ENCODE measurements at places on chromosomes 4 and X.
A peak's percentile ranks its signal among the peaks of the same experiment; 100 is the strongest.

- no peak for DNase-seq
Measured at GRCh38 chrX:77719388-77719787, 66.6 kb downstream of the ATRX start.

DNA sequence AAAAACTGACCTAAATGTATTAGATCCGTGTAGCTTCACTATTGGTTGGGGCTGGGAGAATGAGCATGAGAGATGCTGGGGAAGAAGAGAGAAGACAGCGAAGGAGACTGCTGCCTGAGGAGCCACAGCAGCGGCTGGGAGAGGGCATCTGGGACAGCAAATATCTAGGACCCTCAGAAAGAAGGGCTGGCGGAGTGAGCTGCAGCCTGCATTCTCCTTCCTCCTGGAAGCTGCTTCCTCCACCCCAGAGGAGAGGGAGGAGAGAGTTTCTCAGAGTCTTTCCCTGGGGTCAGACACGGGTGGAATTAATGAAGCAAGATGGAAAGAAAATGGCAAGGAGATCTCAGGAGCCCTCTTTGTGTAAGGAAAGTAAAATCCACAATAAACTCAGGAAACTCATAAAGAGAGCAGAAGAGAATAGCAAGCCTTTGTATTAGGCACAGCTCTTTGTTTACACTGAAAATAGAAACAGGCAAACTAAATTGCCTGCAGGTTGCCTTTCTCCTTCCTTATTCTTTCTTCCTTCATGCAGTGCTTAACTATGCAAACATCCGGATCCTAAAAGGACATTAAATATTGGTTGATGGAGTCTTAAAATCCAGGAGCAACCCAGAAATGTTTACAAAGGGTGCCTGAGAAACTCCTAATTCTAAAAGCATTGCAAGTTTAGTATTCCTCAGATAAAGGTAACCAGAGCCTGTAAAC is 130.3 kb upstream of the GALNT7 start:
- DNase-seq, result no peak

- DNase-seq, result no peak
Measured at GRCh38 chr4:6177587-6178197, 22.7 kb downstream of the JAKMIP1 start.

- no peak for DNase-seq
Measured at GRCh38 chr4:153433754-153434105, 32.4 kb upstream of the TMEM131L start.

- no peak for DNase-seq
Measured at GRCh38 chr4:181507180-181507835, 735.9 kb upstream of the TENM3 start.

DNA sequence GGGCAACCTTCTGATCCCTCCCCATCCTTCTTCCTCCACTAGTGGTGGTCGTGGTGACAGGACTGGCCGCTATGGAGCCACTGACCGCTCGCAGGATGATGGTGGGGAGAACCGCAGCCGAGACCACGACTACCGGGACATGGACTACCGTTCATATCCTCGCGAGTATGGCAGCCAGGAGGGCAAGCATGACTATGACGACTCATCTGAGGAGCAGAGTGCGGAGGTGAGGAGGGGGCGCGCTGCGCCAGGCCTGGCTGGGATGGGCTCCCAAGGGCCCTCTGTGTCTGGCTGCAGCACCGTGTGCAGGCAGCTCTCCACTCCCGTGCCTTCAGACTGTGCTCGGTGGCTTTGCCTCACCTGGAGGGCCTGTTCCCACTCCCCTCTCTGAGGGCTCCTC is 24.3 kb downstream of the RBM10 start:
- DNase-seq, result no peak

DNA sequence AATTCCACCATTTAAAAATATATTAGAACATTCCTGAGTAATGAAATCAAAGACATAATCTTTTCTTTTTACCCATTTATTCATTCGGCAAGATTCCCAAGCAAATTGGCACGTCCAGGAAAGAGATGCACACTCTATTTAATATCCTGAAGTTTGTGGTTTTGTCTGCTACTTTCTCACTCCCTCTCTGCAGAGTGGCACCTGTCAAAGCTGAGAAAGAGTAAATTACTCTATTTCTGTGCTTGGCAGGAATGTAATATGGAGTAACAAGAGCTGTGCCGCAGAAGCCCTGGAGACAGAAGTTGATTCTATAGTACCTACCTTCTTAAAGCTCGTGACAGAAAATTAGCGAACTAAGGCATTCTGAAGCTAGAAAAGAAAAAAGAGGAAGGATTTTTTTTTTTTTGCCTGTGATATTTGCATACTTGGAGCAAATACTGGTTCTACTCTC is 5.5 kb downstream of the GSTCD start:
- peak; percentile 4 for DNase-seq

- peak; percentile 1 for DNase-seq
Measured at GRCh38 chr4:121551881-121552280, 144.9 kb downstream of the ANXA5 start.

DNA sequence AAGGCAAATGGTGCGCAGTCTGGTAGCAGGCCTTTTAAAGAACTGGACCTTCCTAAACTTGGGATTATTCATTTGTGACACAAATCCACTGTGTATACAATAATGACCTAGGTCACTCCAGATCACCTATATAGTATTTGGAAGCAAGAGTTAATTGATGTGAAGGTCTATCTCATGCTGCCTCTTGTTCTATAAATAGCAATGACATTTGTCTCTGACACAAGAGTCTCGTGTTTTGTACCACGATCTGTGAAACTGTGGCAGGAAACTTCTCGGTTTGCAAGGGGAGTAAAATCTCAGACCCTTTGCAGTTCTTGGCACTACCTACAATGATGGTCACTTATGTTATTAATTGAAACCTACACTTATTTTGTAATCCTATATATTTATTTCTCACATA is 1408.4 kb downstream of the PCDH7 start:
- DNase-seq, result no peak

DNA sequence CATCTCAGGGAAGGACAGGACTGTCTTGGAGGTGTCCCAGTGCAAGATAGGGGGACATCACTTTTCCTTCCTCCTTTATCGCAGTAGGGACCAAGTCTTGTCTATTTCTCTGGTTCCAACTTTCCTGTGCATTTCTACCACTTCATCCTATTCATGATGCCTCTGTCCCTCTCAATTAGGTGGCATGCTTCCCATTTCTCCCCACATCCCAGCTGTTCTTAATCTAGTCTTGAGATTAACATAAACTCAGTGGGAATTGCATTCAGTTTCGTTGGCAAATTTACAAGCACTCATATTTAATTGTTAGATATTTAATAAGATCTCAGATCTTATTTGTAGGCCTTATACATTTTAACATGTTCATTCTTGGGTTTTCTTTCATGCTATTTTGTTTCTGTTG is 15.7 kb upstream of the ODAM start:
- DNase-seq, result no peak

- no peak for DNase-seq
Measured at GRCh38 chrX:95346856-95347255, 1337.8 kb upstream of the DIAPH2 start.

DNA sequence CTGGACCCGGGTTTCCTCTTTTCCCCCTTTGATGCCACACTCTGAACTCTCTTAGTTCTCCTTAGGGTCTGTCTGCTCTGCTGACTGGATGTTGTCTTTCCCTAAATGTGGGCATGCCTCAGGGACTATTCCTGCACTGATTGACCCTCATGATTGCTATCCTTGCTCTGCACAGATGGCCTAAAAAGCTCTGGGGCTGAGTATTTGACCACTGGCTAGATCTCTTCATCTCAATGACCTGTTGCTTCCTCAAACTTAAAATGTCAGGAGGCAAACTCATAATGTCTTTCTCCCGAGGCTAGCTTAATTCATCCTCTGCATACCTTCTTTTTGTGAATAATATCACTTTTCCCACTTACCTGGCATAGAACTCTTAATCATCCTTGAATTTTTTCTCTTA is 157.4 kb downstream of the GATB start:
- DNase-seq, result no peak

GRCh38 chrX:86047174-86047935 is at the start of gene CHM:
Gene CHM, minus strand, starts transcription at chrX:86047558. Its CDS starts 26 bp downstream, at chrX:86047532.
- no peak for DNase-seq

DNA sequence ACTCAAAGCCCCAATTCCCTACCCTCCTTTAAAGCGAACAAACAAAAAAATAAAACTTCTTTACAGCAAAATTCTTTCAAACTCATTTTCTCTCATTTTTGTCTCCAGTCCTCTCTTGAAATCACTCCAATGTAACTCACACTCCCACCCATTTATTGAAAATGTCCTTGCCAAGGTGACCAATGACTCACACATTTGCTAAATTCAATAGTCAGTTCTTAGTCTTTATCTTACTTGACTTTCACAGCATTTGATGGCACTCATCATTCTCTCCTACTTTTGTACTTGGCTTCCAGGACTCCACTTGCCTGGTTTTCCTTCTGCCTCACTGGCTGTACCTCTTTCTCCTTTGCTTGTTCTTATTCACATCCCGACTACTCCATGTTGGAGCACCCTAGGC is 19.9 kb downstream of the CC2D2A start:
- no peak for DNase-seq

- no peak for DNase-seq
Measured at GRCh38 chrX:149074398-149074797, 430.7 kb downstream of the IDS start.

GRCh38 chrX:153530411-153531129 is 13.1 kb downstream of the ATP2B3 start:
- DNase-seq, result no peak

- peak; percentile 52 for DNase-seq
Measured at GRCh38 chr4:52868133-52868532, 6.0 kb downstream of the RASL11B start.

- DNase-seq, result no peak
Measured at GRCh38 chrX:93741811-93742210, 67.8 kb downstream of the FAM133A start.

DNA sequence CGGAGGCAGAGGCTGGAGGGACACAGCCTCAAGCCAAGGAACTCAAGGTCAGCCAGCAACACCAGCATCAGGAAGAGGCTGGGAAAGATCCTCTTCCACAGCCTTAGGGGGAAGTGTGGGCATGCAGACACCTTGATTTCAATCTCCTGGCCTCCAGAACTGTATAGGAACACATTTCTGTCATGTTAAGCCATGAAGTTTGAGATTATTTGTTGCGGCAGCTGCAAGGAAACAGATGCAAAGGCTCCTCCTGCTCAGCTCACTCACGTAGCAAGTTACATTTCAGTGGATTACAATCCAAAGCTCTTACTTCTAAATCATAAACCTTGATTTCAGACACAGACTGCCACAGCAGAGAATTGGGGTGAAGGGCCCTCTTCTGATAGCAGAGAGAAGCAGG is 68.6 kb upstream of the C4orf50 start:
- DNase-seq, result no peak

DNA sequence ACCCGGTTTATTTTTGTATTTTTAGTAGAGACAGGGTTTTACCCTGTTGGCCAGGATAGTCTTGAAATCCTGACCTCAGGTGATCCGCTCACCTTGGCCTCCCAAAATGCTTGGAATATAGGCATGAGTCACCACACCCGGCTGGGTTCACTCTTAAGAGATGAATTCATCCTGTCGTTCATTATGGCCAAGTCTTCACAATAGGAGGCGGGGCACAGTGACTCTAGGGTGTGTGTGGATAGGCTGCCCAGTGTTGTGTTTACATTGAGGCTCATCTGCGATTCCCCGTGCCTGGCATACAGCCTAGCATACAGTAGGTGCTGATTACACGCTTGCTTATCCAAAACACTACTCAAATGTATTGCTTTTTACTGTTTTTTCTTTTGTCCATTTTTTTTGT is 41.3 kb upstream of the IGFBP7 start:
- DNase-seq, result no peak

DNA sequence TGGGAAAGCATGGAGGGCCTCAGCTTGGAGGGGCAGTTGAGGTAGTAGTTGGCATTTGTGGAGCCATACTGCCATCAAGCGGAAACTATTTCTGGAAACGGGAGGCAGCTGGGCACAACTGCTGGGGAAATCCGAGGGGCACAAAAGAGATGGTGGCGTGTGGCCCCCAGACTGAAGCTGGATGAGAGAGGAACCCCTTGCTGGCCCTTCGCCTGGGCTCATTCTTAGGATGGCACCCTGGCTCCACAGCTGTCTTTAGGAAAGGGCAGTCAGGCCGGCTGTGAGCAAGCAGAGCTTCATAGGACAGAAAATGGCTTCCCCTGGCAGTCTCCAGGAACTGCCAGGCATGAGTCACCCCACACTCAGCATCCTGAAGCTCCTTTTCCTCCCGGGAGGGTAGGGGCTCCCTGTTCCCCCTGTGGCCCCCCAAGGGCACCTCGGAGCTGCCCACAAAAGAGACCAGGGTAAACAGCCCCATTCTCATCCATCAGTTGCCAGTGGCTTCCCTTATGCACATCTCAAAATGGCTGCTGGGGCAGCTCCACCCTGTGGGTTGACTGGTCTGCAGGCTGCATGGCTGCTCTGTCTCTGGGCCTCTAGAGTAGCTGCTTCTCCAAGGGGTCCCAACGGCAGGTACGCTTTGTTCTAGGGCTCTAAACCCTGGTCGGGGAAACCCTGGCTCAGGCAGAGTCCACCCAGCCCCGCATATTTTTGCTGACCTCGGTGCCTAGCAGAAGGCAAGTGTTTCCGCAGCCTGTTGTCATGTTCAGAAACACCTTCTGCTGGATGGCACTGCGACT is 64.7 kb downstream of the NBDY start:
- DNase-seq, result no peak

DNA sequence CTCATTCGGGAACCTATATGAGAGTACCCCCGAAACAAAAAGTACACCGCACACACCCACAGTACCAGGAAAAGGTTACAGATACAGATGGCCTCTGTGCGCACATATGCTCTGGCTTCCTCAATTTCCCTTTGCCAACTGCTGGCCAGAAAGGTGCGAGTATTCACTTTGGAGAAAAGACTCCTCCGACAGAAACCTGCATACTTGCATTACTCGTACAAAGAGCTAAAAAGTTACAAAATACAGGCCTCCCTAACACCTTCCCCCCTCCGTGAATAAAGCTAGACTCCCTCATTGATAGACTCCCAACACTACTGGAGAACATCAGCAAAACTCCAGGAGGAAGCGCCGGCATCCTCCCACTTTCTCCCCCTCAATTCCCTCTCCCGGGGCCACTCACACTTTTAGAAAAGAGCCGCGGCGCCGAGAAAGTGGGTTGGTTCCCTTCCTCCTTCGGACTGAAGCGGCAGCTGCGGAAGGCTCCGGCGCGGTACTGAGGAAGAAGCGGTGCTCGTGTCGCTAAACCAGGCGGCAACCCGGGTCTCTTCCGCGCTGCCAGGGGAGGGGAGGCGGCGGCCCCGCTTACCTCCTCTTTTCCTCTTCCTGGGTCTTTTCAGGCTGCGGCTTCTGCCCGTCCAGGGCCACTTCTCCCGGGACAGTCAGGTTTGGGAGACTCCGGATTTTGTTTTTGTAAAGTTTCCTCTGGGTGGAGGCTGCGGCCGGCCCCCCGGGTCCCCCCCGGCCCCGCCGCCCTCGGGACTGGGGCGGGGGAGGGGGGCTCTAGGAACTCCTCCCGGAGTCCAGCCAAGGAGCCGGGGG is 1.1 kb downstream of the FBXW7 start:
- DNase-seq, result no peak

DNA sequence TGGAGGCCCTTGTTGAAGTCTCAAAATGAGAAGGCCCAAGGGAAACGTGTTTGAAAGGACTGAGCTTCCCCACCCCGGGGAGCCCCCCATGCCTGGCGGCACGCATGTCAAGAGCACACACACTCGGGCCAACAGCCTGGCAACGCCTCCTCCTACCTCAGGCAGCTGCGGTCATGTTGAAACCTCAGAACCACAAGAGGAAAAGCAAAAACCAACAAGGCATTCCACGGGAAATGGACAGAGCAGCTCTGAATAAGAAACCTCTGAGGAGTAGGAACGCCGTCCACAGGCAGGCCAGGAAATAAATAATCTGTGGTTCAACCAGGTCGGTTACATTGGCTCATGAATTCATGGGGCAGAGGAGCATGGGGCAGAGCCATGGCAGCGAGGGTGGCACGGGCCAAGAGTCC is 95.7 kb upstream of the AFAP1 start:
- peak; percentile 37 for DNase-seq

- no peak for DNase-seq
Measured at GRCh38 chrX:149572743-149573142, 14.5 kb downstream of the MAGEA9B start.
